Neural crest cell (in vitro differentiated cells): ENCODE measurements at places on chromosomes 6 and 20. TPM values are rescaled to one million over a fixed set of nuclear protein-coding genes. Genes with fewer than 3 reads are reported as not detected.

DNA sequence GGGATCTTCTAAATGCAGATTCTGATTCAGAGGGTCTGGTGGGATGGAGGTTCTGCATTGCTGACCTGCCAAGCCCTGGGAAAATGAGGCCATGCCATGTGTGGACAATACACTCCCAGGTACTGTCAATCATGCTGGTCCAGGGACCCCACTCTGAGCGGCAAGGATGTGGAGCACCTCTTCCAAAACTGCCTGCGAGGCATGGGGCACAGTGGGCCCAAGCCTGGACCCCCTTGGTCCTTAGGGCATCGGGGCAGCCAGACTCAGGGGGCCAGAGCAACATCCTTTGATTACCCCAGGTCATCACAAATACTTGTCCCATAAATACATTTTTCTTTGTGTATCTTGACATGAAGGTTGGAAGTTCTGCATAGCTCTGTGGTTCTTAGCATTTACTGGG lies 76.8 kb upstream of the NXT1 start:
- no peak overlapping the region for H3K27ac ChIP-seq
- no peak for DNase-seq
- H3K4me3 ChIP-seq: no peak overlapping the region

Gene RNF182
- total RNA-seq: 2.3 and 3.0 TPM in 2 replicates

DNA sequence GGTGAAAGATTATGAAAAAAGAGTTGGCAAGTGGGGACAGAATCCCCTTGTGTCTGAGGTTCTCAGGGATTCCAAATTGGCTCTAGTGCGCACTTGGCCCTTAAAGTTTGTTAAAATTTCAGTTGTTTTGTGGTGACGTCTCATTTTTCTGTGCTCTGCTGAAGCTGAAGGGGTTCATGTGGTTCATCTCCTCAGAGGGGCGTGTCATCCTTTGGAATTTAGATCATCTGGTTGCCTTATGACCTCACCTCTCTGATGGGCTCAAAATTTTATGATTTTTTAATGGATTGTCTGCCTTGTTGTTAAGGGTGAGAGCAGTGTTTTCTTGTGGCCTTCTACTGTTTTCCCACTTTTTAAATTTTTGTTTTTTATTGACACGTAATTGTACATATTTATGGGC lies 20.3 kb downstream of the CYB5R4 start:
- H3K36me3 ChIP-seq: no peaks in the 10 kb centered on the region
- H3K4me3 ChIP-seq: no peak overlapping the region
- no peak overlapping the region for H3K27ac ChIP-seq
- H3K27me3 ChIP-seq: no peaks in the 10 kb centered on the region
- peaks cover 16% of the 10 kb centered on the region for H3K4me1 ChIP-seq

DNA sequence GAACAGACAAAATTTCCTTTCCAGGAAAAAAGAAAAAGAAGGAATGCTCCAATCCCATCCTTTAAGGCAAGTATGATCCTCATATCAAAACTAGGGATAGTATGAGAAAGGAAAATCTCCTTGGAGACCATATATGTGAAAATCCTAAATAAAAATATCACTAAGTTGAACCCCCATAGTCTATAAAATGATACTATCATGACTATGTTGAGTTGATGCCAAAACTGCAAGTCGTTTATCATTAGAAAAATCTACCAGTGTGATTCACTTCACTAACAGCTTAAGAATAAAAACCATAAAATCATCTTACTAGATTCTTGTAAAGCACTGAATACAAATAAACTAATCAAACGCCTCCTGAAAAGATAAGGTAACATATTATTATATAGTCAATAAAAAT lies 76.6 kb upstream of the STXBP5 start:
- H3K4me3 ChIP-seq: no peak overlapping the region
- no peak for DNase-seq
- peaks cover 7% of the 10 kb centered on the region for H3K4me1 ChIP-seq
- H3K27me3 ChIP-seq: no peaks in the 10 kb centered on the region

GRCh38 chr20:4150070-4150441 lies 134.7 kb upstream of the RNF24 start:
- H3K27ac ChIP-seq: no peak overlapping the region
- peaks cover 19% of the 10 kb centered on the region for H3K4me1 ChIP-seq
- peaks cover 3% of the 10 kb centered on the region for H3K36me3 ChIP-seq
- DNase-seq: no peak
- peaks cover 7% of the 10 kb centered on the region for H3K27me3 ChIP-seq

- no peak for DNase-seq
- no peak overlapping the region for H3K4me3 ChIP-seq
- H3K4me1 ChIP-seq: no peaks in the 10 kb centered on the region
Measured at GRCh38 chr6:83086751-83087150, 19.3 kb downstream of the DOP1A start.

GRCh38 chr20:53748821-53749421 lies 155.3 kb upstream of the ZNF217 start:
- H3K27ac ChIP-seq: no peak overlapping the region
- H3K4me3 ChIP-seq: no peak overlapping the region
- no peaks in the 10 kb centered on the region for H3K27me3 ChIP-seq
- no peaks in the 10 kb centered on the region for H3K36me3 ChIP-seq

Gene ADAT2
- total RNA-seq: 10.1 and 11.3 TPM in 2 replicates

GRCh38 chr6:47862731-47863130 lies 80.9 kb downstream of the OPN5 start:
- H3K4me3 ChIP-seq: no peak overlapping the region
- no peaks in the 10 kb centered on the region for H3K36me3 ChIP-seq
- no peaks in the 10 kb centered on the region for H3K4me1 ChIP-seq

DNA sequence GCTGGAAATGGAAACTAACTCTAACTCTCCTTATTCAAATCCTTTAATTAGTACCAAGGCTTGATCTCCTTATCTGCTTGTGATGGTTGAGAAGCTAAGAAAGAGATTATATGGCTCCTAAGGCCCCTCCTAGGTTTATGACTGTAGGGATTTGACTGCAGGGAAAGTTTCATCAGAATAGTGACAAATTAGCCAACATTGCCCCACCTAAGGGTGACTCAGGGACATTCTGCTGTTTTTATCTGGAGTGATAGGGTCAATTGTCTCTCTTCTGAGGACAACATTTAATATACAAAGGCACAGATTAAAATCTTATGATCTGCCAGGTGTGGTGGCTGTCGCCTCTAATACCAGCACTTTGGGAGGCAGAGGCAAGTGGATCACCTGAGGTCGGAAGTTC lies 138.1 kb upstream of the MARCKS start:
- no peaks in the 10 kb centered on the region for H3K4me1 ChIP-seq
- no peak overlapping the region for H3K4me3 ChIP-seq
- H3K36me3 ChIP-seq: no peaks in the 10 kb centered on the region
- DNase-seq: no peak
- no peak overlapping the region for H3K27ac ChIP-seq
- no peaks in the 10 kb centered on the region for H3K27me3 ChIP-seq

GRCh38 chr6:33742092-33742491 lies 4.6 kb downstream of the IP6K3 start:
- no peak for DNase-seq
- no peaks in the 10 kb centered on the region for H3K27me3 ChIP-seq
- H3K4me3 ChIP-seq: no peak overlapping the region
- no peaks in the 10 kb centered on the region for H3K36me3 ChIP-seq
- H3K4me1 ChIP-seq: peaks cover 25% of the 10 kb centered on the region

Gene KIF13A
- 34.4 TPM in 2 replicates for total RNA-seq

DNA sequence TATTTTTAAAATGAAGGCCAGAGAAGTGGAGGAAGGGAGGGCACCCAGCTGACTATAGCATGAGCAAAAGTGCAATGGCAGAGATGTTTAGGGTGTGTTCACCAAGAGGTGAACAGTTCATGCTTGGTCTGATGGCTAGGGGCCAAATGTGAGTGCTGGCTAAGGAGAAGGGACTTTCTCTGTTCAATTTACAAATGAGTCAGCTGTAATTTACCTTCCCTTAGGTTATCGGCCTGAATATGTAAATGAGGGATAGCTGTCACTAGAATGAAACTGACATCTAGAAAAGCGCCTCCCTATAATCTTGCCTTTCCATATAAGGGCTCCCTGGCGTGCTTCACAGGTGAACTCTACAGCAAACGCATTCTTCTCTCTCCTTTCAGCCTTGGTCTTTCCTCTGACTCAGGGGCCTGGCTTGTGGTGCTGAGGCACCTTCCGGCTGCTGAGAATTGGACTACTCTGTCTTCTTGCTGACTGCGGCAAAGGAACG lies 114.7 kb upstream of the BACH2 start:
- no peak for DNase-seq
- H3K4me3 ChIP-seq: no peak overlapping the region
- no peaks in the 10 kb centered on the region for H3K27me3 ChIP-seq
- no peak overlapping the region for H3K27ac ChIP-seq

GRCh38 chr20:53760025-53760441 lies 166.4 kb upstream of the ZNF217 start:
- no peaks in the 10 kb centered on the region for H3K27me3 ChIP-seq
- no peak overlapping the region for H3K4me3 ChIP-seq
- no peaks in the 10 kb centered on the region for H3K36me3 ChIP-seq
- H3K27ac ChIP-seq: no peak overlapping the region
- DNase-seq: no peak
- peaks cover 34% of the 10 kb centered on the region for H3K4me1 ChIP-seq

- H3K27me3 ChIP-seq: no peaks in the 10 kb centered on the region
- no peak overlapping the region for H3K27ac ChIP-seq
- H3K4me3 ChIP-seq: no peak overlapping the region
- peaks cover 14% of the 10 kb centered on the region for H3K4me1 ChIP-seq
- DNase-seq: no peak
- H3K36me3 ChIP-seq: peaks cover 3% of the 10 kb centered on the region
Measured at GRCh38 chr6:13278991-13279390, 49.3 kb downstream of the TBC1D7 start.

GRCh38 chr20:59143326-59143725 lies 20.3 kb upstream of the ZNF831 start:
- no peaks in the 10 kb centered on the region for H3K36me3 ChIP-seq
- no peak overlapping the region for H3K4me3 ChIP-seq

DNA sequence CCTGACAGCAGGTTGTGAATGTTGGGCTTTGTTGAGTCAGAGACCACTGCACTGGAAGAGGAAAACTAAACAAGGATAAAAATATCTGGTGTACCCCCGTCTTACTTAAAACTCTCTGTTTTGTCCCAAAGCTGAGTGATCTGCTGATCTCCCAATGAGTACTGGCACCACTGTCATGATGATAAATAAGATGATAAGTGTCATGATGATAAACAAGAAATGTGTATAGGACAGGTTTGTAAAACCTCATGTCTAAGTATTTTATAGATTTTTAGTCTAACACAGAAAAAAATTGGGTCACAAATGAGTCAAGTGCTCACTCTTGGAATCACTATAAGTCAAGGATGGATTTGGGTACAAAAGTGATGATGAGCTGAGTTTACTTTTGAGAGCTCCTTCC lies 8.5 kb upstream of the SIM1 start:
- H3K27me3 ChIP-seq: peaks cover 94% of the 10 kb centered on the region
- H3K36me3 ChIP-seq: no peaks in the 10 kb centered on the region
- no peak for DNase-seq
- H3K27ac ChIP-seq: no peak overlapping the region

Gene FAM217A
- not detected in 2 replicates for total RNA-seq

DNA sequence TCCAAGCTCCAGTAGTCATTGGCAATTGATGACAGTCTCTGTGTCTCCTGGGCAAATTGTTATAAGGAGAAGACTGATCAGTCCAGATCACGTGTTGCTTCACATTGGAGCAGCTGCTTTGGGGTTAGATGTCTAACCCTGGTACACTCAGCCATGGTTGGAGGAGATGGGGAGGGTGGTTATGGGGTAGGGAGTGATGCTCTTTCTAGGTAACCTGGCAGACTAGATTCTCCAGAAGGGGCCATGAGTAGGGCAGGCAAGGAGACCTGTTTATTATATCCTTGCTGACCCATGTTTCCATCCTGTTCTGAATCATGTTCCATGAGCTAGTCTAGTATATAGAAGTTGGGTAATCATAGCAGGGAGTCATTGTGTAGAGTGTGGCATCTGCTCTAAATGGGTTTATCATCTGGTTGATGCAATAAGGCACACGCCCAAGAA lies 50.8 kb upstream of the BACH2 start:
- no peaks in the 10 kb centered on the region for H3K27me3 ChIP-seq
- DNase-seq: no peak
- H3K36me3 ChIP-seq: no peaks in the 10 kb centered on the region
- peaks cover 9% of the 10 kb centered on the region for H3K4me1 ChIP-seq
- H3K4me3 ChIP-seq: no peak overlapping the region
- H3K27ac ChIP-seq: no peak overlapping the region

GRCh38 chr20:12886618-12887363 lies 122.0 kb upstream of the SPTLC3 start:
- DNase-seq: no peak
- no peak overlapping the region for H3K27ac ChIP-seq
- peaks cover 16% of the 10 kb centered on the region for H3K27me3 ChIP-seq
- no peak overlapping the region for H3K4me3 ChIP-seq
- peaks cover 6% of the 10 kb centered on the region for H3K36me3 ChIP-seq

DNA sequence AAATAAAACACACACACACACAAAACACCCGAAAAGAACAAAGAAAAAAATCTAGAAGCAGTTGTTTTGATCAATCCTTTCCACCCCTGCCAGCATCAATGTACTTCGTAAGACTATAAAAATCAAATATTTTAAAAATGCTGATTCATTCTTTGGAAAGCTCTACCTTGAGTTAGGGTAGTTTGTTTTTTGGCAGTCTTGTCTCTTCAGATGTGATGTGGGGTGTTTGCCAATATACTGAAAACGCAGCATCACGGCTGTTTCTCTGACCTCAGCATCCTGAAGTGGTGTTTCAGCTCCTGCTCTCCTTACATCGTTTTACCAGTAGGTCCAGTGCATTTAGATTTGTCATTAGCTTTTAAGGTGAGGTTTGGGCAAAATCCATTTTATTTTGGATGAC lies 526.0 kb downstream of the UTRN start:
- peaks cover 5% of the 10 kb centered on the region for H3K4me1 ChIP-seq
- H3K36me3 ChIP-seq: peaks cover 18% of the 10 kb centered on the region
- H3K27me3 ChIP-seq: no peaks in the 10 kb centered on the region
- H3K27ac ChIP-seq: no peak overlapping the region

Gene SRSF12
- 21.9 and 23.5 TPM in 2 replicates for total RNA-seq

DNA sequence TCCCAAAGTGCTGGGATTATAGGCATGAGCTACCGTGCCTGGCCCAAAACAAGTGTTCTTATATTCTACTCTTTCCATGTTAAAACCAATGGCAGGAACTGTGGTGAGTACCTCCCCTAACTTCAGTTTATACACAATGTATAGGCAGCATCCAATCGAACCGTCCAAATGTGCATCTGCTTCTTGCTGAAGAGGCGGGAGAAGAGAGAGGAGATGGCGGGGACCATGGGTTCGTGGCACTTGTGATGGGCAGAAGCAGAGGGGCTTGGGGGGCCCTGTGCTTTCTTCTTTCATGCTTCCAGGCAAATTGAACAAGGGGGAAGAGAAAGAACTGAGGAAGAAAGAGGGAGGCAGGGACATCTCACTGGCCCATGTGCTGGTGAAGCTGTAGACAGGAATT lies 11.2 kb upstream of the TCFL5 start:
- H3K27ac ChIP-seq: no peak overlapping the region
- peaks cover 20% of the 10 kb centered on the region for H3K4me1 ChIP-seq
- no peak for DNase-seq
- peaks cover 15% of the 10 kb centered on the region for H3K27me3 ChIP-seq
- peak overlapping the region; percentile 45 for H3K4me3 ChIP-seq
- H3K36me3 ChIP-seq: peaks cover 2% of the 10 kb centered on the region

- H3K4me1 ChIP-seq: peaks cover 1% of the 10 kb centered on the region
- no peak for DNase-seq
- no peaks in the 10 kb centered on the region for H3K36me3 ChIP-seq
- no peak overlapping the region for H3K27ac ChIP-seq
Measured at GRCh38 chr20:57588596-57588995, 27.7 kb downstream of the PCK1 start.

Gene CLIC5
- 0.20 TPM in 1 of 2 replicates, not detected in the other for total RNA-seq

Gene CCN5
- total RNA-seq: not detected in 2 replicates

Gene NFATC2
- 1.9 and 2.0 TPM in 2 replicates for total RNA-seq
